Nephron progenitor cell (in vitro differentiated cells): ENCODE measurements at places on chromosomes 1 and 21.

DNA sequence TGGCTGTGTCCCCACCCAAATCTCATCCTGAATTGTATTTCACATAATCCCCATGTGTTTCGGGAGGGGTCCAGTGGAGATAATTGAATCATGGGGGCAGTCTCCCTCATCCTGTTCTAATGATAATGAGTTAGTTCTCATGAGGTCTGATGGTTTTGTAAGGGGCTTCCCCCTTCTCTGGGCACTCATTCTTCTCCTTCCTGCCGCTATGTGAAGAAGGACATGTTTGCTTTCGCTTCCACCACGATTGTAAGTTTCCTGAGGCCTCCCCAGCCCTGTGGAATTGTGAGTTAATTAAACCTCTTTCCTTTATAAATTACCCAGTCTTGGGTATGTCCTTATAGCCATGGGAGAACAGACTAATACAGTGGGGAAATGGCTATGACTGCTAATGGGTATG is 72.7 kb upstream of the ZNF648 start:
- no peak for DNase-seq

DNA sequence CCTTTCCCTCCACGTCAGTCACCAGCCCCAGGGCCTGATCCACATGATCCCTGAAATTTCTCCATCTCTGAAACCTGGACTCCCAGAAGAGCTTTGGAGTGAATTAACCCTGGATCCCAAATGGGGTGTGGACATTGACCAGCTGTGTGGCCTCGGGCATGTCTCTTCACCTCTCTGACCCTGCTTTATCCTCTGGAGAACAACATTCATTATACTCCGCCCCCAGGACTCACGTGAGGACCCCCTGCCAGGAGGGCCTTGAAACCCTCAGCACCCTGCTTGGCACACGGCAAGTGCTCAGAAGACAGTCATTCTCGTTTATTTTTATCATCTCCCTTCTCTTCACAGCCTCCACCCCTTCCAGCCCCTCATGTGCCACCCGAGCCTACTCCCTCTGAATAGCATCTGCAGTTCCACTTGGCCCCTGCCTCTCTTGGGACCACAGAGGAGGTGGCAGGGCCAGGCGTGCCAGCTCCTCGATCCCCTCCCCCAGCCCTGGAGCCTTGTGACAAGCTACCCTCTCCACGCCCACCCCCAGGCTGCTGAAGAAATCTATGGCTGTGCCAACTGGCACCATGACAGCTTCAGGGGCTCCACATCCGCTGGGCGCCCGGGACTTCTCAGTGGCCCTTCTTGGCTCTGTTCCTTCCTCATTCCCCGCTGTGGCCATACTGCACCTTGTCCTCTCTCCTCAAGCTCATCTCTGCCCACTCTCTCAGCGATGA is 18.0 kb downstream of the ADGRB2 start:
- DNase-seq = no peak

- DNase-seq = no peak
Measured at GRCh38 chr1:29969576-29969975, 733.3 kb downstream of the PTPRU start.

GRCh38 chr1:230643908-230644307 is 1.6 kb downstream of the COG2 start:
- no peak for DNase-seq

- no peak for DNase-seq
Measured at GRCh38 chr1:212060632-212061472, 25.3 kb downstream of the DTL start.

GRCh38 chr1:116312681-116313069 is 60.4 kb upstream of the ATP1A1 start:
- DNase-seq = no peak

DNA sequence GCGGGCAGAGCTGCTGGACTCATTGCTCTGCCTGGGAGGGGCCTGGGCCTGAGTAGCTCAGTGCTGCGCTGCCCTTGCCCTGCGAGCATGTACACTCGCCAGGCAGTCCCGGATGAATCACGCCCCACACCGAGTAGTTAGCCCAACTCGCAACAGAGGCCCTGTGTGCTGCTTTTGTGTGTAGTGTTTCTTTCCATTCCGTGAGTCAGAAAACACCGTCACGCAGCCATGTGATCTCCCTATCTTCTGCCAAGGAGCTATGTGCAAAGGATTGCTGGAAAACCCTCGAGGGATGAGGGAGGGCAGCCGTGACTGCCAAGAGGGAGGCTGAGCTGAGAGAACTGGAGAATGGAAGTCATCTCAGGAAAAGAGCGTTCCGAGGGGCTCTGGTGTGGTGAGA is 37.3 kb downstream of the NENF start:
- DNase-seq = no peak

GRCh38 chr21:29117372-29117955 is 13.0 kb upstream of the MAP3K7CL start:
- DNase-seq = no peak

DNA sequence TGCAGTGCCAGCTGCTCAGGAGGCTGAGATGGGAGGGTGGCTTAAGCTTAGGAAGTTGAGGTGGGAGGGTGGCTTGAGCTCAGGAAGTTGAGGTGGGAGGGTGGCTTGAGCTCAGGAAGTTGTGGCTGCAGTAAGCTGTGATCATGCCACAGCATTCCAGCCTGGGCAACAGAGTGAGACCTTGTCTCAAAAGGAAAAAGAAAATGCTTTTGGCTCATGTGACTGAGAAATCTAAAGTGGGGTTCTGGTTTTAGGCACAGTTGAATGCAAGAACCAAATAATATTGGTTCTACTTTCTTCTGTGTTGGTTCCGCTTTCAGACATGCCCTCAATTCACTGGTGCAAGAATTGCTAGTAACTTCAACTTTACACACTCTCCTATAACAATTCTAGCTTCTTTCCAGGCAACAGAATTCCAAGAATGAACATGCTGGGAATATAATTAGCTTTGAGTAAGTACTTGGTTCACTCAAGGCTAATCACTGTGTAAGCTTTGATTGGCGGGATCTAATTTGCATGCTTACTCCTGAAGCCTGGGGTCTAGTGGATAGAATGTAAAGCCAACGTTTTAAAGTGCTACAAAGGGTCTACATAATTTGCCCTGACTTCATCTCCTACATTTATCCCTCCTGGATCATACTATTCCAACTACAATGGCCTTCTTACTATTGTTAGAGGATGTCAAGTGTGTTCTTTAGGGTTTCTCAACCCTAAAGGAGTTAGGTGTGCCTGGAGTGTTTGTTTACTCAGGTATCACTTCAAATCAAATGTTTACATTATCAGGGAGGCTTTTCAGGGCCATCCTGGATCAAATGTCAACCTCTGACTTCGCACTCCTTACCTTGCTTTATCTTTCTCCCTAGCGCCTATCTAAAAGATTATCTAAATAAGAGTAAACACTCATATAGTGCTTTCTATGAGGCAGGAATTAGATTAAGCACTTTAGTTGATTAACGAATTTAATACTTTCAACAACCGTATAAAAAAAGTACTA is 115.1 kb downstream of the SLC16A1 start:
- DNase-seq = no peak

DNA sequence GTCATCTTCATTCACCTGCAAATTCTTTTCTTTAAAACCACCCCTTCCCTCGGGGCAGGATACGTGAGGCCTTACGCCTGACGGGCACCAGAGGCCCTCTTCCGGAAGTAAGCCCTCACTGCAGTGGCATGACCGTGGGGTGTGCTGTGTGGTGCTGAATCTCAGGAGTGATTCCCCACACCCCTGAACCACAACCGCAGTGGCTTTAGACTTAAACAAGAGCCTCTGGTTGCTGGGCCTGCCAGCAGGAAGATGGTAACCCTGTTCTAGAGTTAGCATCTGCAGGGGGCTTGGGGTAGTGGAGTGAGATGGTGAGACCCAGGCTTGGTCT is 12.1 kb downstream of the BSND start:
- no peak for DNase-seq

GRCh38 chr21:14064296-14064645 is 146.5 kb downstream of the LIPI start:
- DNase-seq = no peak

- DNase-seq = peak; percentile 32
Measured at GRCh38 chr1:11802616-11802972, 3.2 kb downstream of the MTHFR start.

GRCh38 chr1:235919833-235920441 is 53.2 kb upstream of the LYST start:
- no peak for DNase-seq

DNA sequence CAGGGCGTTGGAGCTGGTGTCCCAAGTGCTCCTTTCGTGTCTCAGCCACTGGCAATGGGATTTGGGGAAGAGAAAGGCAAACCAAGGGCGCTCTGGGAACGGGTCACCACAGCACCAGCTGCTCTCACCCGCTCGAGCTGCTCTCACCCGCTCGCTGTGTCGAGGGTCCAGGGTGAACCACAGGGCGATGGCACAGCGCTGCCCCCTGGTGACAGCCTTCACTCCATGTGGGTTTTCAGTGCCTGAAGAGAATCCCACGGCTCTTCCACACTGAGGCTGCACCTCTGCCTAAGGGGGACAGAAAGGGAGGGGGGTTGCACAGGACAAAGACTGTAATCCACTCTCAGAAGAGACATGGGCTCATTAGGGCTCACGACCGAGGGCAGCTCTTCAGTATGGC is 7.1 kb upstream of the CLDN19 start:
- peak; percentile 71 for DNase-seq

DNA sequence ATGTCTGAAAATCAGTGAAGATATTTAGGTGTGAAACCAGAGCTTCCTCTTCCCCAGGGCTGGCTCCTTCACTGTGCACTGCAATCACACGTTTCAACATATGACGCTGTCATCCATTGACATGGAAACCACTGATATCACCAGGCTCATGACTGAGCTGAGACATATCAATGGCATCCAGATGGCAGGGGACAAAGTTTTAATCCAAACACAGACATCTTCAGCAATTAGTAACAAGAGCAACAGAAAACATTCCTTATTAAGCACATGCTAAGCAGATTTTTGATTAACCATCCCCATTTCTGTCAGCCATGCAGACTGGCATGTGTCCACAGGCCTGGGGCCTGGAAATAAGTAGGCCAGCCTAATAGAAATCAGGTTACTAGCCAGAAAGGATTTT is 108.0 kb upstream of the ADAR start:
- DNase-seq = no peak

DNA sequence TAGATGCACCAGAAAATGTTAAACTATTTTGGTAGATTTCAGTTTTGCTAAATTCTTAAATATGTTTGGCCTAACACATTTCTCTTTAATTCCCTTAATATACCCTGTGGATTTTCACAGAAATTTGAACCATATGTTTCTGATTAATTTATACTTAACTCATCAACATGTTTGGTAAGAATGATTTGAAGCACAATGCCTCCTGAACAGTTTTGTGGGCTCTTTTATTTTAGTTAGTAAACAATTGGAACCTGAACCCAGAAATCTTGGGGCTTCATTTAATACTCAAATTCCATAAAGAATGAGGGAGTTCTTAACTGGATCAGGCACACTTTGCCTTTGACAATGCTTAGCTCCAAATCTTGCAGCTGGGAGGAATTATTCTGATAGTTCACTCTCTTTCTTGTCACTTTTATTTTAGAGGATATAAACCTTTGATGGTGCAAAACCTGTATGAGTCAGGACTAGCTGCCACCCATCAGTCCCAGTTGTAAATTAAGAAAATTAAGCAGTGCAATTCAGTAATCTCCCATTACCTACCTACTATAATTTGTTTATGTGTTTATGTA is 24.6 kb upstream of the LYPLAL1 start:
- no peak for DNase-seq

GRCh38 chr1:248421384-248421783 is 18.5 kb downstream of the OR2T1 start:
- no peak for DNase-seq

DNA sequence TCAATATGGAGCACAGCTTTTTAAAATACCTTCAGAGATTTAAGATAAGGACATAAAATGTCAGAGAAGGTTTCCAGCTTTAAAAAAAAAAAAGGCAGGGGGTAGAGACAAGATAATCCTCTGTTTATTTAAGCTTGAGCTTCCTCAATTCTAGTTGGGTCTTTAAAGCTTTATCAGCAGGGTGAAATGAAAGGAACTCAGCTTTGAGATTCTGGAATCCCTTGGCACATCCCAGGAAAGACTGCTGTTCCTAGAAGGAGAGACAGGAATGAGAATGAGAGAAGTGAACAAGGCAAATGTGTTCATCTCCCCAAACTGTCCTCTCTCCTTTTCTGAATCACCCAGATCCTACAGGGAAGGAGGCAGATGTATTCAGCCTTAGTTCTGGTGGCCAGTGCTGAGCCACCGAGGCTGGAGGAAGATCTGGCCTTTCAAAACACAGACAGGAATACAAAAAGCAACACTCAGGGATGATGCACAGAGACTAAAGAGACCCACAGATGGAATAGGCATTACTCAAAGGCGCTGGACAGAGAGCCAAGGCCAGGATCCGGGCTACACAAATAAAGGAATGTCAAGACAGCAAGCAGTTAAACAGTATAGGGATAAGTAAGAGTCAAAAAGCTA is 385.8 kb upstream of the DUSP10 start:
- no peak for DNase-seq

- DNase-seq = no peak
Measured at GRCh38 chr21:42745511-42746239, 92.3 kb downstream of the PDE9A start.

DNA sequence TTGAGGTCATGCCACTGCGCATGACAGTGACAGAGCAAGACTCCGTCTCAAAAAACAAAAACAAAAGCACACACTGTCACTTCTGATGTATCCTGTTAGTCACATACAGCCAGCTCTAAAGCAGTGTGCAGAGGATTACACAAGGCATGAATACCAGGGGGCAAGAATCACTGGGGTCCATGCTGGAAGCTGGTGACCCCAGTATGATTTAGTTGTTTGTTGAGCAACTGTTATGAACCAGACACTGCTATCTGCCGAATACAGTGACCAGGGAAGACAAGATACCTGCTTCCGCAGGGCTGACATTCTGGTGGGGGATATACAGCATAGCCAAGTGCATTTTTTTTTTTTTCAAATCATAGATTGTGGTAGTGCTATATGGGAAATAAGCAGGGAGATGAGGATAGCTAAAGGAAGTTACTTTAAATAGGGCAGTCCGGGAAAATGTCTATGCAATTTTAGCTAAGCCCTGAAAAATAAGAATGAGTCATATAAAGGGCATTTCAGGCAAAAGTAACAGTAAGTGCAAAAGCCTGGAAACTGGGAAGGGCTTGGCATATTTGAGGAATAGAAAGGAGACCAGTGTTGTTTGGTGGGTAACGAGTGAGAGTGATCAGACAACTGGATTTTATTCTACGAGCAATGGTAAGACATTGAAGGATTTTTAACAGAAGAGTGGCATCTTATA is 69.7 kb downstream of the ADSS2 start:
- DNase-seq = no peak

DNA sequence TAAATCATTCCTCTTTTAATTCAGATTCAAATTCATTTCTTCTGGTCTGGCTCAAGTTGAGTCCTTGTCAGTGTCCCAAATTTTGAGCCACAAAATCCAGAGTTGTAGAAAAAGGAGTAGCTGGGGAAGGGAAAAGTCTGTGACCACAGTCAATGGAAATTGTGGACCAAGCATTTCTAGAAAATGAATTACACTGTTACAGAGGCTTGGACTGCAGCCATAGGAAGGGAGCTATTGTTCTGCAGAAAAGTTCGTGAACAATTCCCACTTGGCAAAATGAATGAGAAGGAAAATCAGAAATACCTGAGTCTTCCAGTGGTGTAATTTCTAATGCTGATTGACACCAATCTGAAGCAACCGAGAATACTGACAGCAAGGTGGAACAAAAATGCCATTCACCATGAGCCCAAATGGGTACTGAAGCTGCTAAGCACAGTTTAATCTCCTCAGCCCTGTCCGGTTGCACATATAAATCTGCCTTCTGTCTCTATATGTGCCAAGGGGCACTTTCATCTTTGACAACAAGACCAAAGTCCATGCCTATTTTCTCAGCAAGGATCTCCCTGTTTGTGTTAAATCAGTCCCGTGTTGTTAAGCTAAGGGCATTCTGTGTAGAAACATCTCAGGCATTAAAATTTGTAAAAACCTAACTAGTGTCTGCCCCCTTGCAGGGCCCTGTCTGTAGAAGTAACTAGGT is 51.3 kb downstream of the TEX35 start:
- DNase-seq = no peak
